ENCODE measurements at places on chromosomes 1 and 21.
A peak's percentile ranks its signal among the peaks of the same experiment; 100 is the strongest.

- no peak for DNase-seq
These were observed 22.4 kb upstream of the PADI2 start for GRCh38 chr1:17141441-17142197.

DNA sequence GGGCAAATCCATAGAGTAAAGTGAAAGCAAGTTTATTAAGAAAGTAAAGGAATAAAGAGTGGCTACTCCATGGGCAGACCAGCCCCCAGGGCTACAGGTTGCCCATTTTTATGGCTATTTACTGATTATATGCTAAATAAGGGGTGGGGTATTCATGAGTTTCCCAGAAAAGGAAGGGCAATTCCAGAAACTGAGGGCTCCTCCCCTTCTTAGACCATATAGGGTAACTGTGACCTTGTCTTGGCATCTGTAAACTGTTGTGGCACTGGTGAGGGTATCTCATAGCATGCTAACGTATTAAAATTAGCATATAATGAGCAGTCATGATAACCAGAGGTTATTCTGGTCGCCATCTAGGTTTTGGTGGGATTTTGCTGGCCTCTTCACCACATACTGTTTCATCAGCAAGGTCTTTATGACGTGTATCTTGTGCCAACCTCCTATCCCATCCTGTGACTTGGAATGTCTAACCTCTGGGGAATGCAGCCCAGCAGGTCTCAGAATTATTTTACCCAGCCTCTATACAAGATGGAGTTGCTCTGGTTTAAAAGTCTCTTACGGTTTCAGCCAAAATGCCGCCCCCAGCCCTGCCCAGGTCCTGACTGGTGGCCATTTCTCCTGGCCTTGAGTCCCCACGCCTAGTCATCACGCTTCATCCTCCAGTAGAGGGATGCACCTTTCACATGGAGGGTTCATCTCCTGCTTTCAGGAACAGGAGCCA, 982 bp upstream of the TRIM17 start:
- no peak for DNase-seq

GRCh38 chr1:15341634-15342407, 67.9 kb upstream of the EFHD2 start:
- no peak for DNase-seq

DNA sequence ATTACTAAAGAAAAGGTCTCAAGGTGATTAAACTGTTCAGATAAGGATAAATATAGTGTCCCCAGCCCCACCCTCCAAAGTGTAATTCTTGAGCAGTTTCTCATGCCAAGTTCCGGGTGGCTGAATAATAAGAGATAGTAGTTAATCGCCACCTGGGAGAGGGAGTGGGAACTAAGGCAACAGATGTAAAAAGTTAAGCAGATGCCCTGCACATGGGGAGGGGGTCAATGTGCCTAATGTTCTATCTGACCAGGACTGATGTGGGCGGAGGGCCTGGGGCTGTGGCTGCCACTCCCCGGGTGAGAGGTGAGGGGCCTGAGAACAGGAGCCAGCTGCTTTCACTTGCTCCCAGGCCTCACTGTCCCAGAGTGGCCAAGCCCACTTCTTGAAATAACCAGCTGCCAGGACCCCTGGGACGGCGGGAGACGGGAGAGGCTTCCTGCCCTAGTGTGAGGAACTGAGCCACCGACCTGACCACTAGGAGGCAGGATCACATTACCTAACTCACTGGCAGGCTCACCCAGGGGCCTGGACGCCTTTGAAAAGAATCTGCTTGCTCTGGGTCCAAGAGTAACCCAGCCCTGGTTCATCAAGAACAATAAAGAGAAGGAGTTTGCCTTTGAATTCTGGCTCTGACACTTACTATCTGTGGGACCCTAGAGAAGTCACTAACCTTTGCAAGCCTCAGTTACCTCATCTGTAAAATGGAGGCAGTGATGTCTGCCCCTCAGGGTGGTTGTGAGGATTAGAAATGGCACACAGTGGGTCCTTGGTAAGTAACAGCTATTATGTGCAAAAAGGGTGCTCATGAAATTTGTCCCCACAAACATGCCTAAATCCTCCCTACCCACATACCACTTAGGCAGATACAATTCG, 179.2 kb downstream of the ATG4C start:
- no peak for DNase-seq

- DNase-seq, result no peak
These were observed 53.6 kb downstream of the UCK2 start for GRCh38 chr1:165880993-165881392.

- no peak for DNase-seq
These were observed 80.8 kb downstream of the PGBD5 start for GRCh38 chr1:230345139-230345885.

DNA sequence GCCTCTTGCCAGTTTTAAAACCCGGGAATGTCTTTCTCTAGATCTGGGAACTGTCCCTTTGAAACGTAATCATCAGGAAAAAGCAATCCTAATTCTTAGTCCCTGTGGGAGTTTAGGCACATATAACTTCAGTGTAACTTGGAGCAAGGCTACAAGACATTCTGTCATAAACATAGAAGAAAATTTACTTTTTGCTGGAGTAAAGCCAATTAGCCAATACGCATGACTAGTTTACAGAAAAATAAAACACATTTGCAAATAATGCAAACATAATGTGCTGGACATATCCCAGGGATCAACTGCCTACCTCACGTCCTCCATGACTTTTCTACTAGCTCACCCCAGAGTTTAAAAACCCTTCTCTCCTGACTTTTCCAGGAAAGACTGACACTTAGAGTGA, 970.6 kb downstream of the MRPL39 start:
- DNase-seq, result no peak

- no peak for DNase-seq
These were observed 21.4 kb downstream of the COL6A1 start for GRCh38 chr21:46002841-46003574.

- DNase-seq, result no peak
These were observed 1.3 kb downstream of the SIPA1L2 start for GRCh38 chr1:232628335-232629249.

- no peak for DNase-seq
These were observed 93.5 kb downstream of the NAV1 start for GRCh38 chr1:201632364-201632952.

- no peak for DNase-seq
These were observed 59.0 kb downstream of the RUSC1 start for GRCh38 chr1:155379631-155380090.

DNA sequence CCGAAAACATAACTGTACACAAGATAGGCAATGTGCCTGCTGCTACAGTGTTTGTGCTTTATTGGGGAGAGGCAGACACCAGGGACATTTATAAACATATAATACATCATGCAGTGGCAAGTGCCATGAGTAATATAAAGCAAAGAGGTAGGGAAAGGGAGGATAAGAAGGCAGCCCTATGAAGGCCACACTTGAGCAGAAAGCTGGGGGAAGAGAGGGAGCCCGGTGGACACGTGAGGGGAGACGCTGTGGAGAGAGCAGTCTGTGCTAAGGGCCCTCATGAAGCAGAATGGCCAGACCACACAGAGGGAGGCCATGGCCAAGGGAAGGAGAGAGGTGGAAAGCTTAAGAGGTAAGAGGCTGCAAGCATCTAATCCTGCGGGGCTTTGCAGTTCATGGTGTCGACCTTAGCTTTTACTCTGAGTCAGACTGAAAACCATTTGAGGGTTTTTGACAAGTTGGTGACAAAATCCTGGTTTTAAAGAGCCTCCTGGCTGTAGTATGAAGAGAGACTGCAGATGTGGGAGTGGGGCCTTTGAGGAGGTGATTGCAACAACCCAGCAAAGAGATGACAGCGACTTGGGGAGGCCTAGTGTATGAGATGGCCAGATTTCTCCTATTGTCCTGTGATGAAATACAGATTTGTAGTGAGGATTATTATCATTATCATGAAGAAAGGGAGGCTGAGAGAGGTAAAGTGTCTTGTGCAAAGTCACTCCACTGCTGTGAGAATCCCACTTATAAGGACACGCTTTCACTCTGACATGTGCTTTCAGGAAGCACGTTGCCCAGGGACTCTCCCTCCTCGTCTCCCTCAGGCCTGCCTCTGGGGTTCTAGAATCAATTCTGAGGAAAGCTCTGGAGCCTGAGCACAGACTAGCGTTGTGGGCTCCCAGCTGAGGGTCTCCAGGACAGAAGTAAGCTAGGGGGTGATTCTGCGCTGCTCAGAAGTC, 192.9 kb downstream of the RHOU start:
- DNase-seq, result no peak

GRCh38 chr1:43009274-43009673, 50.6 kb upstream of the SLC2A1 start:
- no peak for DNase-seq

- DNase-seq, result no peak
These were observed 318.0 kb downstream of the PTPRU start for GRCh38 chr1:29554208-29554778.

DNA sequence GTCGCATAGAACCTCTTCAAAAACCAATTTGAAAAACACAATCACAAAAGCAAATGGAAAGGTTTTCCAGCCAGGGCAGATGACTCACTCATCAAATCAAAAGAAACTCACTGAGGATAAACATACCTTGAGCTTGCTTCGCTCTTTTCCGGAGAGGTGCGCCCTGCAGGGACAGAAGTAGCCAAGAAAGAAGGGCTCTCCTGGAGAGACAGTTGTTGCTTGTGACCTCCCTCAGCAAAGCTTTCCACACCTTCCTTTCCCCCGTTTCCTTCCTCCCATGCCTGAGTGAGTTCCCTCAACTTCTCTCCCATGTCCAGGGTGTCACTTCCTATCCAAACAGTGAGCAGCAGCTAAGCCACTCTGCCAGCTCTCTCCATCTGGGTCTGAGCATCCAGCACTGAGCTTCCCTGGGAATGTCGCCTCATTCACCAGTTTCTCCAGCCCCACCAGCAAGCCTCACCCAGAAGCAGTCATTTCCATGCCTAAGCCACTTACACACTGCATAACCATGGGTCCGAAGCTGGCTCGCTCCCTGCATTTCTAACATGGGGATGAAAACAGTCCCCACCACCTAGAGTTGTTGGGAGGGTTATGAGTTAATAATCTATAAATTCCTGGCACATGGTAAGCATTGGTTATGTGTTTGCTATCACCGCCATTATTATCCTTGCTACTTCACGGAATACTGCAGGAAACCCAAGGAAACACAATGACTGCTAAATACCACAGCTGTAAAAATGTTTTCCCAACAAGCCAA, 75.0 kb downstream of the PTPN14 start:
- DNase-seq, result no peak

- no peak for DNase-seq
These were observed 544.1 kb downstream of the KIF26B start for GRCh38 chr1:245698860-245699259.

DNA sequence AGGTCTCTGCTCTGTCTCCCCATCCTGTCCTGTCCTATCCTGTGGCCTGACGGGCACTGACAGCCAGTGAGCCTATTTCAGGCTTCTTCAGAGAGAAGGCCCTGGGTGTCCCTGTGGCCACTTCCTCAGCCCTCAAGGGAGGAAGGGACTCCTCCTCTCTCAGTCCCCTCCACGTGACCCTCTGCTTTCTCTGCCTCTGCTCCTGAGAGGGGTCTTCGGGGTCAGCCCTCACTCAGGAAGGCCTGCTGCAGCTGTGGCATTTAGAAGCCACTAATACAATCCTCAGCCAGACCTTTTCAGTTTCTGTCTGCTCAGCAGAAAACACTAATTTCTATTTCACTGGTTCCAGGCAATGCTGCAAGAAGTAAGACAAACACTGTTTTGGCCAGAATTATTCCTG, 43.6 kb upstream of the ETV3 start:
- DNase-seq, result no peak

- no peak for DNase-seq
These were observed 35.0 kb downstream of the ARHGEF10L start for GRCh38 chr1:17574516-17574915.

- DNase-seq, result peak; percentile 0
These were observed 404 bp upstream of the SCMH1 start for GRCh38 chr1:41242342-41243078.

DNA sequence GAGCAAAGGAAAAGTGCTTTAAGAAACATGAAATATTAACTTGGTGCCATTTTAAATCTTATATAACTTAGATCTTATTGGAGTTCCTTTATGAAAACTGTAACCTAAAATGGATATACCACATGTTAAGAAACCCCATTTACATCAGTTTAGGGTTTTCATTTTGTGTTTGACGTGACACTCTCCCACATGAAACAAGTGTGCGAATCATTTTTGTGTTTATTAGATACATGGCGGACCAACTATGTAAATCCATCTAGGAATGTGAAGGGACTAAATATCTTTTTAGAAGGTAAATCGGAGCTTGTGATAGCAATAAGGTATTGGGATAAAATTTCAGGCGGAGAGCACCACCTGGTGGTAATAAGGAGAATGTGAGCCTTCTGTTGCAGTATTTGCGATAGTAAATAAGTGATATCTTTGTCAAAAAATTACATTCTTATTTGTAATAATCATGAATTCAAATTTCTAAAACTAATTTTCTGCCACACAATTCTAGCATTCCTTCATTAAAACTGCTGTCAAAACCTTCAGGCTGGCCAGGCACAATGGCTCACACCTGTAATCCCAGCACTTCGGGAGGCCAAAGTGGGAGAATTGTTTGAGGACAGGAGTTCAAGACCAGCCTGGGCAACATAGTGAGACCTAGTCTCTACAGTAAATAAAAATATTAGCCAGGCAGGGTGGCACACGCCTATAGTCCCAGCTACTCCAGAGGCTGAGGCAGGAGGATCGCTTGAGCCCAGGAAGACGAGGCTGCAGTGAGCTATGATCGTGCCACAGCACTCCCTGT, 31.3 kb downstream of the SMAP2 start:
- DNase-seq, result no peak

GRCh38 chr1:71834601-71835441, 447.5 kb downstream of the NEGR1 start:
- DNase-seq, result no peak

DNA sequence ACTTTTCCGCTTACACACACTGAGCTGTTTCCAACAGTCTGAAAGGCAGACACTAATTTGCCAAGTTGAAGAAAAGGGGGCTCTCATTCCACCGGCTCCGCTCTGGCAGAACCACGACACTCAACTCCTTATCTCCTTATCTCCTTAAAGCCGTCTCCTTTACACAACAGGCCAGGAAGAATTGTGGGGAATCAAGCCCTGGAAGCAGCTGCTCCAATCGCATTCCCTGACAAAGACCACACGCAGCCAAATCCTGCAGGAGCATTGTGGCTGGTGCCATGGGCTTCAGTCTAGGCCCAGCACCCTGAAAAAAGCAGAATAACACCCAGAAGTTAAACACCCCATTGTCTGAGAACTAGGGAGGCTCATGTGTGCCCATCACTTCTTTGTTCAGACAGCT, 24.1 kb downstream of the SUSD4 start:
- DNase-seq, result no peak

DNA sequence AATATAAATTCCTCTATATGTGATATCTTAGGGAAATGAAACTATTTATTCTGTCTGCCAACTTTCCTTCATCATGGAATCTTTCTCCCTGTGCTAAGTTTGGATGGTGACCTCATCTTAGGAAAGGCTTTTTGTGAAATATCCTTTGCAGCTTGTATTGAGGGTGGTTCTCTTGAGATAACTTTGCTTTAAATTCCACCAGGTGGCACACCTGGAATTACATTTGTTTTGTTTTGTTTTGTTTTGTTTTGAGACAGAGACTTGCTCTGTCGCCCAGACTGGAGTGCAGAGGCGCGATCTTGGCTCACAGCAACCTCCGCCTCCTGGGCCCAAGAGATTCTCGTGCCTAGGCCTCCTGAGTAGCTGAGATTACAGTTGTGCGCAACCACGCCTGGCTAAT, 7.6 kb upstream of the CD1A start:
- DNase-seq, result no peak

- DNase-seq, result no peak
These were observed 898.3 kb upstream of the NEGR1 start for GRCh38 chr1:73180397-73181189.

- DNase-seq, result no peak
These were observed 35.9 kb downstream of the VPS26C start for GRCh38 chr21:37231249-37231645.
